ENCODE measurements at places on chromosomes 4 and X. TPM values are rescaled to one million over a fixed set of nuclear protein-coding genes. Genes with fewer than 3 reads are reported as not detected.

Gene USP27X
- 4.2 TPM for total RNA-seq

Gene CLIC2
- total RNA-seq, result 0.56 TPM

Gene BANK1
- not detected for total RNA-seq

Gene RPS6KA6
- total RNA-seq, result 36.0 TPM

DNA sequence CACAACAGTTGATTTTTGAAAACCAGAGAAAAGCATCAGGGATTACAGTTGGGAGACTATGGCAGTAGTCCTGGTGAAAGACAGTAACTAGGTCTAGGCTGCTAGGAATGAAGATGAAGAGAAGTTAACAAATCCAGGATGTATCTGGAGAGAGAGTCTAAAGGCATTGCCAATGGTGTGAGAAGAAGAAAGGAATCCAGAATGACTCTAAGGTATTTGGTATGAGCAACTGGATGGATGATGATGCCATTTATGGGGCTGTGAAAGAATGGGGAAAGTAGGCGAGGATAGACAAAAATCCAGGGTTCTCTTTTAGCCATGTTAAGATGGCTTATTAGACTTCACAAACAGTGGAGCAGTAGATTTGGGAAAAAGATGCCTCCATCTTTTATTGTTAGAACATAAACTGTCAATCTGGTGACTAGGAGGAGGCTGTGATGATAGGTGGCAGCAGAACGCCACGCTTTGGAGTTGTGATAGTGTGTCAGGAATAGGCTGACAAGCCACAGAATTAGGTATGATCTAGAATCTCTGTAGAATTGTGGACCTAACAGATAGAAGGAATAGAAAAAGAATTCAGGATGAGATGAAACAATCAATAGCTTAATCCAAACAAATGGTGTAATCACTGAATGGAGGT, 27.3 kb upstream of the JADE1 start:
- no peak for DNase-seq

- no peak for DNase-seq
Observed at GRCh38 chrX:39750848-39751247, 346.9 kb downstream of the BCOR start.

DNA sequence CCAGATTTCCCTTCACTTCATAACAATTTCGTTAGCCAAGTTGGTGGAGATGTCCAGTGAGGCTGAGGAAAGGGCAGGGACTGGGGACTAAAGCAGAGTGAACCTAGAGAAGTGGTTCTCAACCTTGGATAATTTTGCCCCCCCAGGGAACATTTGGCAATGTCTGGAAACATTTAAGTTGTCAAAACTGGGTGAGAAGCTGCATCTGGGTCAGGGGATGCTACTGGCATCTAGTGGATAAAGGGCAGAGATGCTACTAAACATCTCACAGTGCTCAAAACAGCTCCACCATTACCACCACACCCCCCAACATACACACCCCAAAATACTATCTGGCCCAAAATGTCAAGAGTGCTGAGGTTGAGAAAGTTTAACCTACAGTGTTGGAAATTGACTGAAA, 32.0 kb upstream of the FGF16 start:
- no peak for DNase-seq

DNA sequence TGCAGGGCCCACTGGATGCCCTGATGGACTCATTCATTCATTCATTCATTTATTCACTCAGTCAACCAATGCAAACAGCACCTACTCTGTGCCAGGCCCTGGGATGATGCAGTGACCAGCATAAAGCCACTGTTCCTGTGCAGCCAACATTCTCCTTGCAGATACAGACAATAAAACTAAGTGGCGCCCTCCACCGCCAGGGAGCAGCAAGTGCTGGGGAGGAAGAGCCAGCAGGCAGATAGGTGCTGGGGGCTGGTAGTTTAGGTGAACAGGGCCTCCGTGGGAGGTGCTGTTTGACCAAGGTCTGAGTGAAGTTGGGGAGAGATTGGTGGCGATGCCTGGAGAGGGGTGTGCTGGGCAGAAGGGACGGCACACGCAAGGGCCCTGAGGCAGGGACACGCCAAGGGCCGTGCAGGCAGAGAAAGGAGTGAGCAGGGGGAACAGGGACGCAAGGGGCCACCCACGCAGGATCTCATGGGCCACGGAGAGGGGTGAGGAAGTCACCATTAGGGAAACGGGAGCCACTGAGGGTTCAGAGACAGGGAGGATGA, 65.5 kb downstream of the WFS1 start:
- no peak for DNase-seq
